ENCODE measurements at places on chromosomes 1 and 21.

DNA sequence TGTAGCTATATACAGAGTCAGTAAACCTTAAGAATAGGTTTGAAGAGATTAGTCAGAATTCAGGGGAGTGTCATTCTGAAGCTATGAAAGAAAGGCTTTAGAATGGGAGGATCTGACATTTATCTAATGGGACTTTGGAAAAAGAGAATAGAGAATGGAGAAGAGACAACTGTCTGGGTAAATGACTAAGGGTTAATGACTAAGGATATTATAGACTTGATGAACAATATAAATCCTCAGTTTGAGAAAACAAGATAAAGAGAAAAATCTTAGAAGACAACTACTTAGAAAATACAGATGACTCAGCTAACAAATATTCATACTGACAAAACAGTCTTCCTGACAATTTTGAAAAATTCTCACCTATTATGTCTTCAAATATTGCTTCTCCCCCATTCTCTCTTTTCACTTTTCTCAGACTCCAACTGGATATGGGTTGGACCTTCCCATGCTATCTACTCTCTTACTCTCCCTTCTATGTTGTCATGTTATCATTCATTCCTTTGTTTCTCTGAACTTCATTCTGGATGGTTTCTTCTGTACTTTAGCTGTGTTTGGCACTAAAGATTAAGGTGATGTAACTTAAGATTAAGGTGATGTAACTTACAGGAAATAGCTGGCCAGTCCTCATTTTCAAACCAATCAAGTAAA lies 20.4 kb downstream of the SLC16A1 start:
- ATAC-seq = peak; percentile 68

- no peak for ATAC-seq
These were observed 321.6 kb downstream of the LMO4 start for GRCh38 chr1:87650306-87650705.

DNA sequence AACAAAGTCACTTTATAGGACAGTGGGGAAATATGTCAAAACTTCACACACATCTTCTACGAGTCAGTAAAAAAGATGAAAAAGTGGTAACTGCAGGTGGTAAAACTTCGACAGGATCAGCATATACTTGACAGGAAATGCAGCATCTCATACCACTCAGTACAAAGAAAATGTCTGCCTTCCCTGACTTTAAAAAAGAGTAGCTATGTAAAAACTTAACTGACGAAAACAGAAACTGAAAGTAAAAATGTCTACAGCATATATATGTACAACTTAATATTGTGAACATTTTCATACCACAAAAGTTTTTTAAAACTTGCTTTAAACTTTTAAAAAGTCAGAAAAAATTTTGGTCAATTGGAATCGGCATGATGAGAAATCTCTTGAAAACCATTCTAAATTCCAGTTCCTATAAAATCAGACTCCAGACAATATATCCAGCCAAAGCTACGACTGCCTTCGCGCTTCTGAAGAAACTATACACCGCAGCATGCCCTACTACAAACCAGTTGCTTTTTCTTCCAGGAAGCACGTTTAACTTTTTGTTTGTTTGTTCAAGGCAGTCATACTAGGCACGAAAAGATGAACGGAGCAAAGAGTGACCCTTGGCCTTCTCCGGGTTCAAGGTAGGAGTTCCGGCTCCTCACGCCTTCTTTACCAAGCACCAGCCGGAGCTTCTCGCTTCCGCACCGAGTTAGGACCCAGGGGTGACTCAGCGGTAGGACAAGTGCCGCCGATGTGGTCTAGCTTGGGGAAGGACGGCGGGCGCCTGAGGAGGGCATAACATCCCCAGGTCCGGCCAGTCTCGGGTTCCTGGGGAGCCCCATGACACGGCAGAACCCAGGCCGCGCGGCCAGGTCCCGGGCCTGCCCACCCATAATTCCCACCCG lies 612 bp downstream of the PSMA5 start:
- peak; percentile 53 for ATAC-seq

- no peak for ATAC-seq
These were observed 17.2 kb upstream of the PEF1 start for GRCh38 chr1:31661856-31662255.

- ATAC-seq = no peak
These were observed 104.6 kb upstream of the F3 start for GRCh38 chr1:94646141-94646643.

DNA sequence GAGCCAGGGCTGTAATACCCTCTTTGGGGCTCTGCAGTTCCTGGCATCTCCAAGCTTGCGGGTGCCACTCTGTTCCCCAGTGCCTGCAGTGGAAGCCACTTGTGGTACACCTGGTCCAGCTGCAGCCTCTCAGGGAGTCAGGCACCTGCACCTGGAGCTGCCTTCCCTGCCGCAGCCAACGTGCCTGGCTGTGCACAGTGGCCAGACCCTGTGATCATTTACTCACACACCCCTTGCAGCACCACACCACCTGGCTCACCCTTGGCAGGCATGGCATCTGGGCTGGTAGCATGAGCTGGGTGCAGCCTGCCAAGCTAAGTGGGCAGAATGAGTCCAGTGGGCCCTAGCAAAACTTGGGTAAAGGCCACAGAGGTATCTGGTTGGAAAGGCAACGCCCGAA lies 51.1 kb upstream of the NTPCR start:
- ATAC-seq = no peak

- ATAC-seq = no peak
These were observed 38.7 kb downstream of the VTCN1 start for GRCh38 chr1:117171900-117172511.

GRCh38 chr1:207902566-207902965 lies 8.4 kb downstream of the CD34 start:
- no peak for ATAC-seq

GRCh38 chr1:73673971-73674370 lies 524.0 kb downstream of the LRRIQ3 start:
- ATAC-seq = no peak

DNA sequence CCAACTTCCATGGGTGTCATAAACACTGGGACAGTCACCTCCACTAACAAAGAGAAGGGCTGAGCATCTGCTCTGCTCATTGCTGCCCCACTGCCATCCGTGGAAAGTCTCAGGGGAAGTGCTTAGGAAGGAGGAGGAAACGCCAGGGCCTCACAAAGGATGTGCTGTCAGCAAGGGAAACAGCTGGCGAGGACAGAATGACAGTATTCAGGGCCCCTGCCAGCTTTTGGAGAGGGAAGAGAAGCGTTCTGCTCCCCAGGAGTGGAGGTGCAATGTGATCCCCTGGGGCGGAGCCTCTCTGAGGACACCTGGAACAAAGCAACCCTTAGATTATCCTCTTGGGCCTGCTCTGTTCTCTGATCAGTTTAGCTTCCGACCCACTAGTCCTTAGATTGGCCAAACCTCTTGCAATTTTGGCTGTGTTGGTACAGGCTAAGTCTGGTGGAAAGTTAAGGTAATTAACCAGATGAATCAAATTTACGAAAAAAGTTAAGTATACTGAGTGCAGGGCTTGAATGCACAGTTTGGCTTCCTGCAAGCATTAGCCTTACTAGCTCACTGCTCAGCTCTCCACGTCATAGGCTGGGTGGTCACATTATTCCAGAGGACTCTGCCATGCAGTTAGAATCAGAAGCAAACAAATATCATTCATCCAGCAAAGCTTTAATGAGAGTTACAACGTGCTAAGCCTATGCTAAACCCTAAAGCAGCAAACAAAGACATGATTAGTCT lies 170.2 kb upstream of the NFIA start:
- no peak for ATAC-seq

- no peak for ATAC-seq
These were observed 6.5 kb upstream of the GNPAT start for GRCh38 chr1:231234506-231234905.

DNA sequence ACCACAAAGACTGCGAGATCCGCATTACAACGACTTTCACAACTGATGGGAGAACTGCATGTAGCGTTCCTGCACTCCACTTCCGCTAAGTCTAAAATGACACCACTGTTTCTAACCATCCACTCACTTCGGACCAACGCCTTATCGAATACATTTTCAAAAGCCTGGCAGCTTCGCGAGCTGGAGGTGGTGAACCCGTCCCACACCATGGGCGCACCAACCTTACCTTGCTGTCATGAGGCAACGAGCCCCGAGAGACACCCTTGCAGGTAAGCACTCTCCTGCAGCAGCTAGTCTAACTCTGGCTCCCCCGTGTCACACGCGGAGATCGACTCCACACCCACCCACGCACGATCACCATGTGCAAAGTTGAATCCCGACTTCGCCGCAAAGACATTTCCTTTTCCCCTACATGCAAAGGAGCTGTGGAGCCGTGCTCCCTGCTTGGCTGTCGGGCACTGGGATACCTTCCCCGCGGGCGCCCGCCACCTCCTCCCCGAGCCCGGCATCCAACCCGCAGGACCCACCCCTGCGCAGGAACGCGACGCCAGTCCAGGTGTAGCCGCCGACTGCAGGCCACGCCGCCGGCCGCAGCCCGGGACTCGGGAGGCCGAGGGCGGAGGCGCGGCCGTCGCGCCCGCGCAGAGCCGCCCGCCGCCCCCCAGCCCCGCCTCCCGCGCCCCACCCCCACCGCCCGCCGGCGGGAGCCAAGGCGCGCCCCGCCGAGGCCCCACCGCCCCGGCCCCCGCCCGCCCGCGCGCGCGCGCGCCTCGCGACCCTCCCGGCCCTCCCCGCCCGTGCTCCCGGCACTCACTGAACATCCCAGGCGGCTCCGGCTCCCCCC lies 629 bp downstream of the TAF5L start:
- ATAC-seq = peak; percentile 34

GRCh38 chr1:198520524-198521254 lies 19.8 kb downstream of the ATP6V1G3 start:
- ATAC-seq = no peak

DNA sequence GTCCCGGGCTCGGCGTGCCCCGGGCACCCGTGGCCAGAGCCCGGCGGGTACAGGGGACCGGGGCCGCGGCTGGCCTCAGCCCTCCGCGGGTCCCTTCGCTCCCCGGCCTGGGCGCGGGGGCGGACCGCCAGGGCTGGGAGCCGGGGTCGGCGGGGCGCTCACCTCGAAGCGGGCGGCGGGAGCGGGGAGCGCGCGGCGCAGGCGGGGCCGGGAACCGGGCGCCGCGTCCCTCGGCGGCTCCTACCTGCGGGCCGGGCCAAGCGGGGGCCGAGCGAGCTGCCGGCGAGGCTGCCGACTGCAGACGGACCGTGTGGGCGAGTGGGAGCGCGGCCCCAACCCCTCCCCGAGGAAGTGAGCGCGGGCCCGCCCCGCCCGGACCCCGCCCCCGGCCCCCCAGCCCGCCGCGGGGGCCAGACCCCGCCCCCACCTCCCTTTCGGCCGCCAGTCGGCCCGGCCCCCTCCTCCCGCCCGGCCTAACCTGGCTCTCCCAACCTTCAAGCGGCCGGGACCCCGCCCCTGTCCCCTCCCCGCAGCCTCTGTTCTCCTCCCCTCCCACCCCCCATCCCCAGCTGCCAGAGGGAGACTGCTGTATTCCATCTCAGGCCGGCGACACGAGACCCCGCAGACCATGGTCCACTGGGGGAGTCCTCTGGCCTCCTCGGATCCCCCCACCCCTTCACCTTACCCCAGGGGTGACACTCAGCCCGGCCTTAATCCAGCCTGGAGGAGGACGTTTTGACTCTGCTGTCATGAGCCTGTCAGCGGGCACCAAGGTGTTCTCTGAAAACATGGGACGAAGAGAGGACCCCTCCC lies at the start of gene FHL3:
Gene FHL3 (minus strand): TSS at position 320 of the 813 bp plus-strand sequence. CDS start 6,102 bp downstream, outside the sequence.
- ATAC-seq = peak; percentile 29

DNA sequence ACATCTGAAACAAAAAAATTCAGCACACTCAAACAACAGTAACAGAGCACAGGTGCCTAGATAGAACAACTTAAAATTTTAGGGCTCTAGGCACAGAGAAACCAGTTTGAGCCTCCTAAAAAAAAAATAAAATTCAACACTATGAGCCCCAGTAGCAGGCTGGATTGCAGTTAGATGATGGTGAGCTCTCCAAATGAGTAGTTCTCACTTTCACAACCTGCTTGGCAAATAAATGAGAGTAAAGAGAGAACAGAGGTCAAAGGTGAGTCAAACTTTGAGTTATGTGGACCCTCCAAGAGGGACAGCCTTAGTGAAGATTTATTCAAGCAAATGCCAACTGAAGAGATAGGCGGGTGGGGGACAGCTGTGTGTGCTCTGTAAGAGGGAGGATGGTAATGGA lies 3.6 kb downstream of the BEND5 start:
- ATAC-seq = no peak

GRCh38 chr1:225942574-225942973 lies 1.6 kb upstream of the LEFTY2 start:
- no peak for ATAC-seq

GRCh38 chr1:119948342-119949214 lies 52.3 kb upstream of the ADAM30 start:
- ATAC-seq = peak; percentile 96

DNA sequence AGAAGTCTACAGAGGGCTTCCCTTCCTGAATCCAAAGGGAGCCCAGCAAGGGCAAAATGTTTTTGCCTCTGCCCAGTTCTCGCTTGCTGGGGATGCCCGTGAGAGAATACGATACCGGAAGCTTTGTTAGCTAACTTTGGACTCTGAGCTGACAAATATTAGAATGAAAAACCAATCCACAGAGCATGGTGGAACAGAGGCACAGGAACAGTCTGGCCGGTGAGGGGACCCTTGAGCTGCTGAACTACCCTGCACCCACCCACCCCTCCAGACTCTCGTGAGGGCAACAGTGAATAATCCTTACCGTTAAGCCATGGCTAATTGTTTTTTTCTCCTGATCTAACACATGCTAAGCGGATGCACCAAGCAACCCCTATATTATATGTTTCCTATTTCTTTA lies 76.3 kb upstream of the AKT3 start:
- no peak for ATAC-seq

DNA sequence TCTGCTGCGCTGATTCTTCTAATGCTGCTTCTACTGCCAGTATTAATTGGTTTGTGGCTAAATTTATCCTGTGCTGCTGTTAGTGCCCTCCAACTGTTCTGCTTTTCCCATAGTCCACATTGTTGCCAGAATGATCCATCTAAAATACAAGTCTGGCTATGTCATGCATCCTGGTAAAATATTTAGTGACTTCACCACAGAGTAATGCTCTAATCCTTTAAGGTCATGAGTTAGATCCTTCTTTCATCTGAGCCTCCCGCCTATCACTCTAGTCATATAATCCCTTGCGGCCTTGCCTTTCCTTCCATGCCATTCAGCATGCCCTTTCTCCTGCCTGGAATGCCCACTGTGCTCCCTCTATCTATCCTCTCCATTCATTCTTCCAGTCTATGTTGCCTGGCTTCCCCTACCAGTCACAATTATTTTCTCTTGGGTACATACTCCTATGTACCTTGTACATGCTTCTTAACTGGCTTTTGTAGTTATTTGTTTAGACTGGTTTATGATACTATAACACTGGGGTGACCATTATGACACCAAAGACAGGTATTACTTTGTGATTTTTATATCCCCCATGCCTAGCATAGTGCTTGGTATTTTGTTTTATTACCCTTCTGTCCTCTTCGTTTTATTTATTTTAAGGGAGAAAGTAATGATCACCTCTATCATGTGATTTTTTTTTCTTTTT lies 144.0 kb downstream of the MAGI3 start:
- peak; percentile 80 for ATAC-seq

DNA sequence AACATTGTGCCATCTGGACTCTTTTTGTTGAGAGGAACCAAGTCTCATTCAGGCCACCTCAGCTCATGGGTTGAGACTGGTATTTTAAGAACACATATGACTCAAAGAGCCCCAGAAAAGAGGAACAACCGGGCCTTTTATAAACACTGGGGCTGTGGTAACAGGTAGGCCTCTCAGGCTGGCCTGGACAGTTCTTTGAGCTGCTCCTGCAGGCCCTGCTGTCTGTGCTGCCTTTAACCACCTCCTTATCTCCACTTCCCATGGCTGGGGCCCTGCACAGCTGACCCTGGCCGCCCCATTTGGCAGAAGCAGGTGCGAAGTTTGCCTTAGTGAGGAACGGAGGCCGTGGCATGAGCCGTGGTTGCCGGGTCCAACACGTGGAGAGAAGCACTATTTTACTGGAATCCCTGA lies 163.3 kb downstream of the RHOU start:
- ATAC-seq = no peak

- ATAC-seq = no peak
These were observed 7.3 kb downstream of the OR2C3 start for GRCh38 chr1:247528812-247529474.

Measured in SK-N-SH treated with all-trans-retinoic acid at 6 μM for 48 hours (cell line).